Stimulated activated CD8-positive, alpha-beta memory T cell treated with anti-CD3 and anti-CD28 coated beads, Interleukin-15, amount 100 ng/mL, for 24 hours (primary cell): ENCODE measurements at places on chromosomes 2 and 18.

DNA sequence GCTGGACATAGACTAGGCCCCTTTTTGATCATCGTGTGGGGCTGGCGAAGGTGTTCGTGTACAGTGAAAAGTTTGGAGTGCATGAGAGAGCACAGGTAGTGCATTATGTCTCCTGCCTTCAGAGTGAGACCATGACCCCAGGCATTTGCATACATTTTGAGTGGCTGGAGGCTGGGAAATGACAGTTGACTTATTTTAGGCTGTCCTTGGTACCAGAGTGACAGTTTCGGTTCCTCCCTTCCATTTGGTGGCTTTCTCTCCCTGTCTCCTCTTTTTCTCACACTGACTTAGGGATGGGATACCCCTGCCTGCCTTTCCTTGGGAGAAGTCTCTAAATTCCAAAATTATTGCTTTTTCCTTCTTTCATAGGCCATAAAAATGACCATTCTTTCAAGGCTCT is 20.1 kb downstream of the SERPINB12 start:
- no peak for DNase-seq

DNA sequence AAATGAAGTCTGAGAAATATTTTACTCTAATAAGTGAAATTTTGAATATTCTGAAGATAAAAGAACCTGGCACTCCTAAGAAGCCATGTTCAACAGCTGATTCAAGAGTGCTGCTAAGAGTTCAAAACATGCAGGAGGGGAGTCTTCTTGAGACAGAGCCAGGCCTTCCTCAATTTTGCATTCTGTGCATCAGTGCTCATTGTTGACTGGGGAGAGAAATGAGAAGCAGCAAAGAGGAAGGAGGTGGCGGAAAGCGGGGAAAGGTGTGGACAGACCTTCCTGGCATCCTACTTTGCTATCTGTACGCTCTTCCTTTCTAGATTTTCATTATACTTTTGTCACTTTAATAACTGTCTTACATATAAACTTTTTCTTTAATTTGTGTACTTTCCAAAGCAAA is 29.7 kb upstream of the TXNDC2 start:
- DNase-seq = no peak

DNA sequence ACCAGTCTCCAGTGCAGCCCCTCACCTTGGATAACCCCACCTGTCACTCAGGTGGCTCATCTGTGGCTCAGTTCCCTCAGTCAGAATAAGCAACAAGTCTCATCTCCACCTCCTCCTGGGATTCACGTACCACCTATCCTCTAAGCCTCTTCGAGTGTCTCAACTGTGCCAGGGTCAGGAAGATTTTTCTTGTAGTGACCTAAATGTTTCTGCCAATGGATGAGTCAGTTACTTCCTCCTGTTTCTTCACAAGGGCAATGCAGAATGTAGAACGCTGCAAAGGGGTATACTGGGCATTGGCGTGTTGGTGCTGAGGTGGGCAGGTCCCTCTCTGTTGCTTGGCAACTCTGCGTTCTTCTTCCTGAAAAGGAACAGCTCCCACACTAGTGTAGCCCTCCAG is 213.3 kb upstream of the CXCR4 start:
- DNase-seq = no peak

- DNase-seq = no peak
These were observed 22.4 kb upstream of the STAT4 start for GRCh38 chr2:191173206-191173605.

DNA sequence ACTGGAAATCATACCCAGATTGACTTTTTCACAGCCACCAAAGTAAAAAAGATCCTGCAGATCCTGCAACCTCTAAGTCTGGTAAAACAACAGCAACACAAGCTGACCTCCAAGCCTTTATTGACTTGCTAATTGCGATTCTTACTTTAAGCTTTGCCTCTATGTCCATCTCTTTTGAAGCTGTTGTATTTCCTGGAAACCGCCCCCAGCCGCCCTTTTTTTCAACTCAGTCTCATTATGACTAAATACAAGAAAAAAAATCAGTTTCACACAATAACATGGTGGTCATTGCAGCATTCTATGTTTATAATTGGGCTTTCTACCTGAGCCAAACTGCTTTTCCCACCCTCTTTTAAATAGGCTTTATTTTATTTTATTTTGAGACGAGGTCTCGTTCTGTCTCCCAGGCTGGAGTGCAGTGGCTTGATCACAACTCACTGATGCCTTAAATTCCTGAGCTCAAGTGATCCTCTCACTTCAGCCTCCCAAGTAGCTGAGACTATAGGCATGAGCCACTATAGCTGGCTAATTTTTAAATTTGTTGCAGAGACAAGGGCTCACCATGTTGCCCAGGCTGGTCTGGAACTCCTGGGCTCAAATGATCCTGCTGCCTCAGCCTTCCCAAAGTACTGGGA is 76.2 kb downstream of the MOGAT1 start:
- no peak for DNase-seq

- DNase-seq = no peak
These were observed 2.0 kb downstream of the SLC14A2 start for GRCh38 chr18:45617284-45617683.

DNA sequence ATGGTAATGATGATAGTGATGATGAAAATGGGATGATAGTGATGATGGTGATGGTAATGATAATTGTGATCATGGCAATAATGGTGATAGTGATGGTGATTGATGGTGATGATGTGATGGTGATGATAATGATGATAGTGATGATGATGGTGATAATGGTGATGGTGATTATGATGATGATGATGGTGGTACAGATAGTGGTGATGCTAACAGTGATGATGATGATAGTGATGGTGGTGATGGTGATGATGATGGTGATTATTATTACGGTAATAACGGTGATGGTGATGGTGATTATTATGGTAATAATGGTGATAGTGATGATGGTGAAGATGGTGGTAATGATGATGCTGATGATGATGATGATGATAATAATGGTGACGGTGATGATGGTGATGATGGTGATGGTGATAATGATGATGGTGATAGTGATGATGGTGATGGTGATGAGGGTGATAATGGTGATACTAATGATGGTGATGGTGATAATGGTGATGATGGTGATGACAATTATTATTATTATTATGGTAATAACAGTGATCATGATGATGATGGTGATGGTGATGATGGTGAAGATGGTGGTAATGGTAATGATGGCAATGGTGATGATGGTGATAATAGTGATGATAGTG is 151.0 kb downstream of the ZNF516 start:
- no peak for DNase-seq

DNA sequence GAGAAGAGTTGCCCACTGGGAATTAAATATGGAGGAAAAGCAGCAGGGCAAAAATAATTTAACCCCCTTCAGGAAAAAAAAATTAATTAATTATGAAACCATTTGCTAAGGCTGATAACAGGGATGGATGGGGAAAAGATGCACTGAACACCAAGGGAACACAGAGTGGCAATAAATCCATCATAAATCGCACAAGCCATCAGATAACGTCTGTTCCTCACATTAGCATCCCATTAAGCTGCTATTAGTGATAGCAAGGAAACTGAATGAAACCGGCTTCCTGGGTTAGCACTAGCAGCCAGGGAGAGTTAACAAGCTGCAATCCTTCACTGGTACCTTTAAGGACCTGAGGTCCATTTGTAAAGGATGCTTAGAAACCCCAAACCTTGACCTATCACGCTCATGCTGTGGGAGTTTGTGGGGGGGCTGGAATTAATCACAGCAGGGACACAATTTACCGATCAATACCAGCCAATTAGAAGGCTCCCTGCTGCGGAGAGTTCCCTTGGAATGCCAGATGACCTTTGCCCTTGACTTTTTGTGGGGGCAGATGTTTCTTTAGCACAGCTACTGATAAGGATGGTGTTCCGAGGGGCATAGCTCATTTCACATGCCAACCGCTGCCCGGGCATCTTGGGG is 175.5 kb upstream of the KLF7 start:
- DNase-seq = no peak
